Activated CD4-positive, alpha-beta T cell treated with anti-CD3 and anti-CD28 coated beads for 1 hour (primary cell): ENCODE measurements at places on chromosomes 16 and 17.
A peak's percentile ranks its signal among the peaks of the same experiment; 100 is the strongest.

DNA sequence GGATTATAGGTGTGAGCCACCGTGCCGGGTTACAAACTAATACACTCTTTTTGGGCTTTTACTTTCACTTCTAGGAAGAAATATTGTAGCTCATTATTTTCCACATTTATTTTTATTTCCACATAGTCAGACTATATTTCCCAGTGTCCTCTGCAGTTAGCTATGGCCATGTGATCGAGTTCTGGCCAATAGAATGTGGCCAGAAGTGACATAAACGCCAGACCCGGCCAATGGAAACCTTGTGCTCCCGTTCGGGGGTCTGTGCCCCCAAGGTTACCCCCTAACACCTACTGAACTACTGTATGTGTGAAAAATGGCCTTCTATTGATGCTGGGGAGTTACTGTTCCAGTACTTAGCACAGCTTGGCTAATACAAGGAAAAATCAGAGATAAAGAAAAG lies 13.2 kb upstream of the RPTOR start:
- DNase-seq = no peak

DNA sequence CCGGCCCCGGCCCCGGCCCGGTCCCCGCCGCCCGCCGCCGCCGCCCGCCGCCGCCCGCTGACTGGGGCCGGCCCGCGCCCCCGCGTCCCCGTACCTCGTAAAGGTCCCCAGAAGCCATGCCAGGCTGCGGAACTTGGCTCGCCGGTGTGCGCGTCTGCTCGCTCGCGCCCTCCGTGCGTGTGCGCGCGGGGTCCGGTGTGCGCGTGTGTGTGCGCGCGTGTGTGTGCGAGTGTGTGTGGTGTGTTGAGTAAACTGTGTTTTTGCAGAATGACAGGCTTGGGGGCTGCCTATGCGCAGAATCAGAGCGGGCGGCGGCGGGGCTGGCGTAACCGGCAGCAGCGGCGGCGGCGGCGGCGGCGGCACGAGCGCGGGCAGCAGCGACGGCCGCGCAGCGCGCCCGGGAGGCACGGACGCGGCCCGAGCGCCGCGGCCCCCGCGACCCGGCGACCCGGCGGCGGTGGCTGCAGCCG lies 307 bp downstream of the CDYL2 start:
- DNase-seq = peak; percentile 41

GRCh38 chr17:74574489-74575142 lies 7.3 kb upstream of the CD300H start:
- no peak for DNase-seq

GRCh38 chr17:59331129-59331928 lies at the start of gene YPEL2:
Gene YPEL2 (plus strand): TSS chr17:59331655. CDS start chr17:59353410, 21,755 bp downstream.
- peak; percentile 81 for DNase-seq

- DNase-seq = no peak
Measured at GRCh38 chr17:76793775-76794174, 55.9 kb downstream of the MFSD11 start.

- DNase-seq = no peak
Measured at GRCh38 chr17:57810721-57811637, 38.9 kb downstream of the MRPS23 start.

- no peak for DNase-seq
Measured at GRCh38 chr16:58850678-58851020, 116.5 kb upstream of the GOT2 start.

DNA sequence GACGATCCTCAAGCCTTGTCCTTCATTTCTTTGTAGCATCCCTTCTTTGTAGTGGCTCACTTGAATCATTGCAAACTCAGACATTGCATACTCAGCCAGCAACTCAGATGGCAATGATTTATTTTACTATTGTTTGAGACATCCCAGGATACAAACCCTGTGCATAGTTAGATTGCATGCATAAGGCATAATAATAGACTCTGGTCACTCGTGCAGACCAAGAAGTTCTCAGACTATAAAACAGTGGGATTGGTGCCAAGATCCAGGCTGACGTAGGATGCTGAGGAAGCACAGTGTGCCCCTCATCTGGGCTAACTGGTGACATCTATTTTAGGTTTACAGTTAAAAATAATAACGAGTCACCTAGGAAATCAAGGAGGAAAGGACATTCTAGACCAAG lies 142.3 kb downstream of the PMP22 start:
- no peak for DNase-seq
